ENCODE measurements at places on chromosomes 5 and 9. TPM values are rescaled to one million over a fixed set of nuclear protein-coding genes. Genes with fewer than 3 reads are reported as not detected.

The NR5A1 gene
- total RNA-seq: not detected

The PCDHGC4 gene
- total RNA-seq: 0.54 TPM

The KCNN2 gene
- total RNA-seq: 0.33 TPM

The EQTN gene
- 0.22 TPM for total RNA-seq

The DBH gene
- total RNA-seq: not detected

The SUSD3 gene
- 0.54 TPM for total RNA-seq

The CDH12 gene
- not detected for total RNA-seq

The SGCD gene
- total RNA-seq: under 0.01 TPM

The HTR1A gene
- total RNA-seq: not detected

The GLRA1 gene
- total RNA-seq: not detected

The OR1Q1 gene
- total RNA-seq: not detected

The GRXCR2 gene
- under 0.01 TPM for total RNA-seq

The SCGB3A1 gene
- total RNA-seq: not detected

The LYSMD3 gene
- 22.8 TPM for total RNA-seq

The SOX30 gene
- total RNA-seq: not detected

The PDE6A gene
- total RNA-seq: 0.11 TPM

The SLC4A9 gene
- total RNA-seq: not detected

The TMEM174 gene
- total RNA-seq: not detected

The RGS7BP gene
- not detected for total RNA-seq

The RCL1 gene
- total RNA-seq: 21.2 TPM

The SPOUT1 gene
- total RNA-seq: 17.7 TPM

The ZDHHC21 gene
- 4.7 TPM for total RNA-seq
